Stimulated activated memory B cell treated with anti-CD40 and anti-IgM and Interleukin-4, amounts not matched to agents 10 μg/mL and 1 μg/mL and 100 μg/mL, for 72 hours (primary cell): ENCODE measurements at places on chromosomes 13 and 19.
A peak's percentile ranks its signal among the peaks of the same experiment; 100 is the strongest.

DNA sequence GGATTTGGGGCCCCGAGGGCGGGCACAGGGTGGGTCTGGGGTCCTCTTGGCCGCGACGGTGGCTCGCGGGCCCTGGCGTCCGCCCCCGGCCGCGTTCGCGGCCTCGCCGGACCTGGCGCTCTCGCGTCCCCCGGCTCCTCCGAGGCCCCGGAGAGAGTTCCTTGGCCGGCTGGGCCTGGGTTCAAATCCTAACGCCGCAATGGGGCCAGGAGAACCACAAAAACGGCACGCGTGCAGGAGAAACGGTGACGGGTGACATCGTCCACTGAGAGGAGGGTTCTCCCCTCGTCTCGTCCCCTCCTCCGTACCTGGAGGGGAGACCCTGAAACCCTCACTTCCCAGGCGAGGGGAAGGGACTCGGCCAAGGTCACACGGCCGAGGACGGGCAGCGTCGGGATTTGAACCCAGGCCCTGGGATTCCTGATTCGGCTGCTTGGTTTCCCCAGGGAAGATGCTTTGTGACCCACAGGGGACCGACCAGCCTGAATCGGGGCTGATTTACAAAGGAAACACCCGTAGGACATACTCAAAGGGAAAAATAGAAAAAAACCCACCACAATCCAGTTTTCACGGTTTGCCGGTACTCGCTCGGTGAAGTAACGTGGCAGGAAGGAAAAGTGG lies 624 bp downstream of the SAFB start:
- H3K36me3 ChIP-seq: peaks cover 49% of the 10 kb centered on the region
- no peaks in the 10 kb centered on the region for H3K27me3 ChIP-seq
- peak; percentile 10 for ATAC-seq
- peaks cover 70% of the 10 kb centered on the region for H3K4me1 ChIP-seq
- H3K4me3 ChIP-seq: peak overlapping the region; percentile 100

DNA sequence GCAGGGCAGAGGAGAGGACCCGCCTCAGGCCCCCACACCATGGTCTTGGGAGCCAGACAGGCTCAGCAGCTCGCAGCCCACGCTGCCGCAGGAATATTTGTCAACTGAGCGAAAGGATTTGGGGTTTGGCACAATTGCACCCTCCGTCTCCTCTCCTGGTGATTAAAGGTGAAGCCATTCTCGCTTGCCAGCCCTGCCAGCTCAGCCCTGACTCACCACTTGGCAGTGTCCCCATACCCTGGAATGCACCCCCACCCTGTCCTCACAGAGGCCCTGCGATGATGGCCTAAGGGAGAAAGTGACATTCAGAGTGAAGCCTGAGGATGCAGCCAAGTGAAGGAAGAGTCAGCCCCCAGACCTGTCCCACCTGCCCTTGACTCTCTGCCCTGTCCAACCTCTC lies 18.8 kb downstream of the CYTH2 start:
- H3K27me3 ChIP-seq: peaks cover 50% of the 10 kb centered on the region
- no peak overlapping the region for H3K4me3 ChIP-seq
- peaks cover 30% of the 10 kb centered on the region for H3K4me1 ChIP-seq
- no peak overlapping the region for H3K27ac ChIP-seq
- ATAC-seq: no peak

DNA sequence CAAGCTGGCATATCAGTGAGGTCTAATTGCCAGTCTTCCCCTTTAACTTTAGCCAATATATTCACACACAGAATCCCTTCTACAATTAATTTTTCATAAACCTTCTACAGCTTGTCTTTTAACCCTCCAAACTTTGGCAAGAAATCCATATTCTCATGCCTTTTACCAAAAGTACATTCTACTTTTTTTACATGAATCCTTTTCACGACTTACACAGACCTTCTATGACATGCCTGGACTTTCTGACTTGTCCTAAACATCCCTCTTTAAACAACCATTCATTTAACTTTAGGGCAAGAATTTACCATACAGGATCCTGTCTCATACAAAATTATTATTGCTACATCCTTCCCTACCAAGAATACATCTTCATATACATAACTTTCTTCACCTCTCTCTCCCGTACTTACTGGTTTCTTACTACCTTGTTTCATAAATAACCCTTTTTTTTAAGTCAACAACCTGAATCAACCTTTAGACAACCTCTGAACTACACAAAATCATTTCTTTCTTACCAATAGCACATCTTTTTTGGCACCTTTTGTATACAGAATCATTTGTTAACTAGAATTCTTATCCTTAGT lies 23.5 kb downstream of the ZNF544 start:
- no peaks in the 10 kb centered on the region for H3K4me1 ChIP-seq
- H3K27me3 ChIP-seq: no peaks in the 10 kb centered on the region
- H3K36me3 ChIP-seq: peaks cover 100% of the 10 kb centered on the region
- H3K27ac ChIP-seq: no peak overlapping the region
- H3K4me3 ChIP-seq: no peak overlapping the region
- ATAC-seq: no peak

DNA sequence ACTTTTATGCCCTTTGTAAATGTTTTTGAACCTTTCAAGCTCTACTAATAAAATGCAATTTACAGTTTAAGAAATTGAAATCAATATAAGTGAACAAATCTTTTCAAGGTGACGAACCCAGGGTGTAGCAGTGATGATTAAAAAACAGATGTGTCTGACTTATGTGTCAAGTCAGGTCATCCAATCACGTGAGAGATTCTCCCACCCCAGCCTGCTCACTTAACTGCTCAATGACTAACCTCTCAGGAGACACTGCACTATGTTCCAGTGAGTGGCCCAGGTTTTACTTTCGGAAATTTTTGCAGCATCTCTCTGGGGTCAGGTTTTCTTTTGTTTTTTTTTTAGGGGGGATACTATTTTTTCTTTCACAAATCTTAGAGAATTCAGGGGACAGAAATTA lies 60.7 kb downstream of the ZNF429 start:
- no peak overlapping the region for H3K4me3 ChIP-seq
- no peak for ATAC-seq
- H3K27ac ChIP-seq: no peak overlapping the region
- H3K27me3 ChIP-seq: no peaks in the 10 kb centered on the region
- H3K36me3 ChIP-seq: peaks cover 6% of the 10 kb centered on the region

DNA sequence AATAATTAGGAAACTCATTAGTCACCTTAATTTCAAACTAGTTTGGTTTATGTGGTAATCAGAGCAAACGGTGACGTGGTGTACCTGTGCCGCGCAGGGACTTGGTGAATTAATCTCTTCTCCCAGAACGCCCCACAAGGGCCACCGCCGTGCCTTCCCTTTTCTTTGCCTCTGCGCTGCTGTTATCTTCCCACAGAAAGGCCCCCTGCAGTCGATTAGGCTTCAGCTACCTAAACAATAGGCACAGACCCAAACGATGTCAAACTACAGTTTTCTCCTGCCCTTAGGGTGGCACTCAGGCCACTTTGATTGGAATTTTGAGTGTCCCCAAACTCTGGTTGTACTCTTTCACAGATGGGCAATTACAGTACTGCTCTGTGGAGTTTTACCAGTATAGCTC lies 115.5 kb downstream of the GGACT start:
- H3K4me3 ChIP-seq: no peak overlapping the region
- peaks cover 6% of the 10 kb centered on the region for H3K36me3 ChIP-seq
- no peak for ATAC-seq
- no peak overlapping the region for H3K27ac ChIP-seq
- H3K4me1 ChIP-seq: no peaks in the 10 kb centered on the region
- H3K27me3 ChIP-seq: no peaks in the 10 kb centered on the region

- peak overlapping the region; percentile 97 for H3K4me3 ChIP-seq
- H3K4me1 ChIP-seq: peaks cover 40% of the 10 kb centered on the region
- peaks cover 13% of the 10 kb centered on the region for H3K36me3 ChIP-seq
- no peaks in the 10 kb centered on the region for H3K27me3 ChIP-seq
- ATAC-seq: peak; percentile 40
Observed at GRCh38 chr19:24033963-24034342, 53.0 kb upstream of the ZNF254 start.

DNA sequence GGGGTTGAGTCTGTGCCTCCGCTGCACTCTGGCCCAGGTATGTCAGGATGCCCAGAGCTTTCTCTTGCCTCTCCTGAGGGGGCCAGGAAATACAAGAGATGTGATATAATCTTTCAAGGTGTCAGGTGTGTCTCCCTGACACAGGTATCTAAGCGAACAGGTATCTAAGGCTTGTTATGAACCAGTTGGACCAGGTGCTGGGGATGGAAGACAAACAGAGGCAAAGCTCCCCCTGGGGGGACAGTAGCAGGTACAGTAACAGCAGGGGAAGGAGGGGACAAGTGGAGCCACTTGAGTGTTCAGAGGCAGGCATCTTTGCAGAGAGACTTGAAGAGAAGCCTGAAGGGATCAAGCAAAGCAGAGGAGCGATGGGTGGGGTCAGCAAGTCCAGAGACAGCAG lies 2.6 kb downstream of the LENG1 start:
- H3K4me3 ChIP-seq: peak overlapping the region; percentile 1
- no peak for ATAC-seq
- H3K4me1 ChIP-seq: peaks cover 33% of the 10 kb centered on the region
- H3K27ac ChIP-seq: no peak overlapping the region
- H3K27me3 ChIP-seq: no peaks in the 10 kb centered on the region

GRCh38 chr13:37918751-37919150 lies 49.2 kb upstream of the TRPC4 start:
- H3K27me3 ChIP-seq: no peaks in the 10 kb centered on the region
- ATAC-seq: no peak
- H3K36me3 ChIP-seq: no peaks in the 10 kb centered on the region
- no peak overlapping the region for H3K27ac ChIP-seq

DNA sequence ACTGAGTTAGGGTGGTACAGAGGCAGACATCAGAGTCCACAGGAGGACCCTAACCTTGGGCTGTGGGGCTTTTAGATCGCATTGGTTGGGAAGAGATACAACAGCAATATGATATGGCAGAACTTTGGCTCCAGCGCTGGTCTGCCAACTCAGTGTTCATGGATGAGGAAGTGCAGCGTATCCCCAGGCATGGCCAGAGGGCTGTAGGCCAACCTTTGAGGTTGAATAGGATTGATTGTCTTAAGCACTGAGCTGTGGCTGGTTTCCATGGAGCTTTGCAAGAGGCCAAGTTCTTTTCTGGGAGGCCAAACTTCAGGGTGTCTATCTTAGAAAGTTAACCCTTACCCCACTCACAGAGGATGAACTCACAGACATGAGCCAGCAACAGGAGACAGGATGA lies 144.1 kb upstream of the TMTC4 start:
- H3K4me3 ChIP-seq: no peak overlapping the region
- no peak overlapping the region for H3K27ac ChIP-seq
- H3K27me3 ChIP-seq: peaks cover 22% of the 10 kb centered on the region
